PC-9 (cell line): ENCODE measurements at places on chromosomes 2 and 18.

DNA sequence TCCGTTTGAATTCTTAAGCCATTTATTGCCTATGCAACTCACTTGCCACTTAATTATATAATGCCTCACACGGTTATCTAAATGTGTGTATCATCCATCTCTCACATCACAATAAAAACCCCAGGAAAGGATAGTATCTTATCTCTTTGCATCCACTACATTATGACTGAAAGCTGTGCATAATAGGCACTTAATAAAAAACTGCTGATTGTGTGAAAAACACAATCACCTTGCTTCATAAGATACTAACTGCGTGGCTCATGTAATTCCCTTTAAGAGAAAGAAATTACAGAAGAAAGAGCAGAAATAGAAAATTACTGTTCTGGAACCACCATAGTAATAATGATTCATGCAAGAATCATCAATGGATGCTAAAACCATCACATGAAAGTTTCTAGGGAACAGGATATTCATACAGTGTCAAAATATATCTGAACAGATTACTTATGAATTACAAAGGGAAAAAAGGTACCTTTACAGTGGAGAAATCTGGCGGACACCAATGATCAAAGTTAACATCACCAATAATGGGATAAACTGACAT, 29.3 kb downstream of the CUL3 start:
- no peak for DNase-seq

DNA sequence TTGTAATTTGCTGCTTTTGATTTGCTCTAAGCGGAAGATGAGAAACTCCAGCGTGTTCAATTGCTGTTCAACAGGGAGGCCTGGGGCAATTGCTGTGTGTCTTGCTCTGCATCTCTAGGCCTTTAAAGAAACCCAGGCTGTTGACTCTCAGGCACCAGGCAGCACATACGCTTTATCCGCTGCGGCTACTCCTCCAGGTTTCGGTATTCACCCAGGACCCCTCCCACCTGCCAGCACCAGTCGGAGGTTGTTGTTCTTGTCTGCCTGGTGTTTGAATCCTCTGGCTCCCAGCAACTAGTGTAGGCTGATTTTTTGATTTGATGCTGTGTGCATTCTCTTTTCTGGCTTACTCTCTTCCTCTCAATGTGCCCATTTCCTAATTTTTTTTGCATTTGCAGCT, 383.1 kb downstream of the TSN start:
- no peak for DNase-seq

DNA sequence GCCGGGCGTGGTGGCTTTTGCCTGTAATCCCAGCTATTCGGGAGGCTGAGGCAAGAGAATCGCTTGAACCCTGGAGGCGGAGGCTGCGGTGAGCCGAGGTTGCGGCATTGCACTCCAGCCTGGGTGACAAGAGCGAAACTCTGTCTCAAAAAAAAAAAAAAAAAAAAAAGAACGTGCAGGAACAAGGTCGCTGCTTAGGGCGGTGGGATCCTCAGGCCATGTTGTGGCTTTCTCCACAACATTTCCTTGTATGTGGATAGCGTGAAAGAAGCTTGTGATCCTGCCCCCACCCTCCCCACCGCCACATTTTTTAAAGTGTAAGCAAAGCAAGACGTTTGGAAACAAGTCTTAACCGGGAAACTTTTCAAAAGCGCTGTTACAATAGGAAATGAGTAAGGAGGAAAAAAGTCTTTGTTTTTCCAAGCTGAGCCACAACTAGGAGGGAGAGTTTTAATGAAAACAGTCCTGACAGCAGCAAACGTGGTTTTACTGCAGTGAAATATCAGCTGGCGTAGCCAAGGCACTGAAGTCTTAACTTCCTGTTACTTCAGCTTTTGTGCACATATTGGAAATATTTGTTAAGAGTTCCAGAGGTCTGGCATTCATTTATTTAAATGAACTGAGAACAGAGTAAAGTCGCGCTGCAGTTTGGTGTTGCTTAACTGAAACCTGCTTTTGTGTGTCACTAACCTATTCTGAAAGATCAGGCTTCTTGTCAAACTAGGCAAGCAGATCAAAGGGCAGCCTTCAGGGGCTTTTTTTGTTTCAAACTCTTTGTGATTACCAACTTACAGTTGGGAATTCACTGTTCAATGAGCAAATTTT, 3.8 kb downstream of the TGIF1 start:
- DNase-seq = peak; percentile 83

DNA sequence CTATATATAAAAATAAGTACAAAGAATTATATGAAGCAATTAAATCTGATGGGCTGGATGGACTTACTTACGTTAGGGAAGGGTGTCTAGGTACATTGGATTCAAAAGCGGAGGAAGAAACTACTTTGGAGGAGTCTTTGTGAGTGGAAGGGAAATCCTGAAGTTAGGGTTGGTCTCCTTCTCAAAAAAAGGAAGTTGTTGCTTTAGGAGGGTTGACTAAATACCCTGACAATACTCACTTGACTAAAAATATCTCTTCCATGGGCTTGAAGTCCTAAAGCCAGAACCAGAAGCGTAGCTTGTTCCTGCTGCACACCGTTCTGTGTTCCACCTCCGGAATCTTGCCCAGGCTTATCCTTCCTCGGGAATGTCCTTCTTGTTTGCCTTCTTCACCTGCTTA, 143.3 kb upstream of the ZEB2 start:
- DNase-seq = no peak

- no peak for DNase-seq
These were observed 74.0 kb downstream of the BCL11A start for GRCh38 chr2:60479226-60480088.

DNA sequence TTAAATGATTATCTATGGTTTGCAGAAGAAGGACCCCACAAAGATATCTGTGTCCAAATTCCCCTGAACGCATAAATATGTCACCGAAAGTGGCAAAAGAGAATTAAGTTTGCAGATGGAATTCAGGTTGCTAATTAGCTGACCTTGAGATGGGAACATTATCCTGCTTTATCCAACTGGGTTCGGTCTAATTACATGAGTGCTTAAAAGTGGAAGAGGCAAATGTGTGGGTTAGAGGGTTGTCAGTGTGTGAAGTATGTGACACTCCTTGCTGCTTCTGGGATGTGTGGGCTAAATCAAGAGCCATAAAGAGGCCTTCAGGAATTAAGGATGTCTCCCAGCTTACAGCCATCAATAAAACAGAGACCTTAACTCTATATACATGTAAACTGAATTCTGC, 53.5 kb downstream of the CDH19 start:
- no peak for DNase-seq

DNA sequence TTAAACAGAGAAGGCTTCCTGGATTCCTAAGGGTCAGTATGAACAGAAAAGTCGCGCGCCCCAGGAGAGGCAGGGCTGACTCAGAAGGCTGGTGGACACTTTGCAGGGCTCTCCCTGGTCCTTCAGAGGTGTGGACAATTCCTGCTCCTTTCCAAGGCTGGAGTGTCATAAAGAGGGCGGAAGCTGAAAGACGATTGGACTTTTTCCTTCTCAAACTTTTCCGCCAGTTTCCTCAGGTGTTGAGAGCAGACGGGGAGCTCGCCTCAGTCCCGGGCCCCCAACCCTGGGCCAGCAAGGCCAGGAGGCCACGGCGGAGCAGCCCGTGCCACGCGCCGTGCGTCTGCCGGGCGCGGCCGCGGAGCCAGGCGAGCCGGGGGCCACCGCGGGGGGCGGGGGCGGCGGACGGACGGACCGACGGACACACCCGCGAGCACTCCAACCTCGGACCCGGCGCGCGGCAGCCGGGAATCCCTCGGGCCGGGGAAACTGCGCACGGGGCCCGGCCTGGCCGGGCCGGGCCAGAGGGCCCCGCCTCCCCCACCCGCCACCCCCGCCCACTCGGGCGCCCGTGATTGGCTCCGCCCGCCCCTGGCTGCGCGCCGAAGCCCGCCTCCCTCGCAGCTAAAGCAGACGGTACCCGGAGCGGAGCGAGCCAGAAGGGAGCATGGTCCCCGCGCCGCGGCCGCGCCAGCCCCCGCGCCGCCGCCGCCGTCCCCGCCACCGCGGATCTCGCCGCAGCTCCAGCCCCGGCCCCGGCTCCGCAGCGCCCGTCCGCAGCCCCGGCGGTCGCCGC, at the start of gene KLHL29:
Gene KLHL29 (plus strand): TSS at position 629 of the 793 bp plus-strand sequence. CDS start 177,018 bp downstream, outside the sequence.
- peak; percentile 70 for DNase-seq

- no peak for DNase-seq
These were observed 39.2 kb upstream of the TTN start for GRCh38 chr2:178846458-178846802.

GRCh38 chr2:120819720-120820210, 84.1 kb downstream of the GLI2 start:
- no peak for DNase-seq

DNA sequence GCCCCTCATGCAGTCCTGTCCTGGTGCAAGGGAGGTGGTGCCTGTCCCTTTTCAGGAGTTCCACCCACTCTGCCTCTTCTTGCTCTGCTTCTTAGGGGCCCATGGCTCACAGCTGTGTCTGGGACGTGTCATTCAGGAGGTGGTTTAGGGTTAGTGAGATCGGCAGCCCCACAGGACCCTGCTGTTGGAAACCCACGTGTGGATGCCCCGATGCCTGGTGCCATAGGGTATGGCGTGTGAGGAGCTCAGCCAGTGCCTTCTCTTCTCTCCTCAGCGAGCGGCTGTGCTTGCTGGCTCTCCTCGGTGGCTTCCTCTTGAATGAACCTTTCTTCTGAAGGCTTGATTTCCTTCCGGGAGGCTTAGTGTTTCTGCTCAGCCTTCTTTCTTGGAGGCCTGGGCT, 55.2 kb downstream of the LDLRAD4 start:
- no peak for DNase-seq

DNA sequence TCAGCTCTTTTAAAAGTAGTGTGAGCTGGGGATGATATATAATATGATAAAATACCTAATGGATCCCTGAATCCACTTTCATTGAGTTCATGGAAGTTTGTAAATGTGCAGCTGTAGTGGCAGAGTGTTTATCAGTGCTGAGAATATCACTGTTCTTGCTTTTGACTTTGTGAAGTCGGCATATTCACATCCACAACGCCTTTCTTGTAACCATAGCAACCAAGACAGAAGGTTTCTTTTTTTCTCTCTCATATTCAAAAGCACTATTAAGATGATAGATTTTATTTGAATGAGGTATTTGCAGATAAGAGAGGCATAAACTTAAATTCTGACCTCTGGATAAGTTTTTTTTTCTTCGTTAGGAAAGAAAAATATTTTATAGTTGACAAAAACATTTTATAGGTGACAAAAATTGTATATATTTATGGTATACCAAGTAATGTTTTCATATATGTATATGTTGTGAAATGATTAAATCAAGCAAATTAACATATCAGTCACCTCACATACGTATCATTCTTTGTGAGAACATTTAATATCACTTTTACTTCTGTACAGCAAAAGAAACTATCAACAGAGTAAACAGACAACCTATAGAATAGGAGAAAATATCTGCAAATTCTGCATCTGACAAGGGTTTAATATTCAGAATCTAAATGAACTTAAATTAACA, 130.0 kb downstream of the PLCL1 start:
- DNase-seq = no peak

GRCh38 chr2:20062615-20063545, 11.5 kb upstream of the LAPTM4A start:
- no peak for DNase-seq

- no peak for DNase-seq
These were observed 361.1 kb upstream of the ZNF521 start for GRCh38 chr18:25713103-25713502.

DNA sequence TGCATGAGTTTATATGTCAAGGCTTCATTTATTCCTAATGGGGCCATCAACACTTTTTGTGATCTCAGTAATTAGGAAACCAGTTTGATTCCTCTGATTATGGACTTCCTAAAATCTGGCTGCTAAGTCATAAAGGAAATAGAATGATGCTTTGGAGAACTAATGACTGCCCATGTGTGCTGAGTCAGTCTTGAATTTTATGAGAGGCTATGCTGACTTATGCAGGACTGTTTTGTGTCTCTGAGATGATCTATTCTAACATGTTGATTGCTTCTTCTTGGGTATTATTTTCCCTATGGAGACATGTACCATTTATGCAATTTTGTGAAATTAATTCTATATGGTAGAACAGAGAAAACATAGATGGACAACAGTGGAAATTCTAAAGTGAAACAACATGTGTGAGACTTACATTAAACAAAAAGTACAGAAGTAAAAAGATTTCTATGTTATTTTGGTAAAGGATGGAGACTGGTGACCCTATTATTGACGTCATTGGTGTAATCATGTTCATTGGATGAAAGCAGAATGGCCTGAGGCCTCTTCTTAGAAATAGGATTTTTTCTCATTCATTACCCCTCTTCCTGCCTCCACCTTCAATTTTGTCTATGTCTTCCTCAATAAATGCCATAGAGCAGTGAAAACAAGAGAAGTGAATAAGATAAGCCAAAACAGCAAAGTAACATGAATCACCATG, 1658.2 kb upstream of the PIK3C3 start:
- DNase-seq = no peak
